ENCODE measurements at places on chromosomes 2 and 18.

GRCh38 chr2:443741-444140 is 155.8 kb upstream of the ALKAL2 start:
- no peak for DNase-seq

DNA sequence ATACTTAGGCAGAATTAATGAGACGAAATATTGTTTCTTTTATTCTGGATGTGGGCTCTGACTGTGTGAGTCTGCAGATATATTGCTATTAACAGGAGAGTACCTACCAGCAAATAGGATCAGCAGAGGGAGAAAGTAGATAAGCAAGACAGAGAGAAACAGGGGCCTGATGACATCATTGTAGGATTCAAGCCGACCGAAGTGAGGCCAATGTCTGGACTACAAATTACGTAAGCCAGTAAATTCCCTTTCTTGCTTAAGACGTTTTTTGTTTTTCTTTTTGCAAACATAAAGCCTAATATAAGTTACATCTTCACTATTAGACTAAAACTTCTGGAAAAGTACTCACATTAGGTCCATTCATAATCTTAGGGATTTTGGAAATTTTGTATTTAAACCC is 21.4 kb upstream of the PTPRM start:
- DNase-seq = no peak

DNA sequence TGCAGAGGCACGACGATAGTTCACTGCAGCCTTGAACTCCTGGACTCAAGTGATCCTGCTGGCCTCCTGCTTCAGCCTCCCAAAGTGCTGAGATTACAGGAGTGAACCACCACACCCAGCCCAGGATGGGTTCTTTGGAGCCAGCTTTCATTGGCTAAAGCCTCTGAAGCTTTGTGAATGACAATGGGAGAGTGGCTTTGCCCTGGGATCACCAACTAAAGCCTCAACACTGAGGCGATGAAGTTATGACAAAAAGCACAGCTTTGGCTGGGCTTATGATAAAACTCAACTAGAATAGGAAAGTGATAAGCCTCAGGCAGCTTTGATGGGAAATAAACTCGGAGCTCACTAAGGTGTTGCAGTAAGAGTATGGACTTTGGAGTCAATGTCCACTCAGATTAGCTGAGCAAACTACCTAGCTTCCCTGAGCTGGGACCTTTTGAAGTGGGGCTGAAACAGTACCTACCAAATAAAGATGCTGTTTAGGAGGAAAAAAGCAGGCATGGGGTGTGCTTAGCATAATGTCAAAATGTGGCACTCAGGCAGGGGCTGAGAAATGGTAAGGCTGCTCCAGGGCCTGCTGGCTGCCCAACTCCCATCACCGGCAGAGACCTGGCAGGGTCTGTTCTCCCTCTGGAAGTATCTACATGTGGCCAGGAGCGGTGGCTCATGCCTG is 4.3 kb downstream of the TMEM127 start:
- no peak for DNase-seq

GRCh38 chr2:108367014-108367413 is 10.7 kb upstream of the SULT1C4 start:
- DNase-seq = no peak

- DNase-seq = no peak
Measured at GRCh38 chr2:1976728-1977416, 232.6 kb upstream of the PXDN start.

DNA sequence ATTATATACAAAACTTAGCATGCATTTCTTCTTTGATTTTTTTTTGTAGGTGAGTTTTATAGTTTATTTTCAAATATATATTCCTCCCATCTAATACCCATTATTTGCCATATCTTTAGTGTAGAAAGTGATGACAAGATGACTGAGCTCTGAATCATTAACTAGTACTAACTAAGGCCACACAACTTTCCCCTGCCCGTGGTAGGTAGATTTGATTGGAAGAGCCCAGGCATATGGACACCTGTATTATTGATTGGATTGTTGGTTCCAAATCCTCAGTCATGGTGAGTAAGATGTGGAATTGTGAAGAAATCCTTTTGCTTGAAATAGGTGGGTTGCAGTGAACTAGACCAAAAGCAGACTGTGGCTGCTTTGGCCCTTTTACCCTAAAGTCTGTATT is 54.8 kb downstream of the ABI2 start:
- DNase-seq = no peak

GRCh38 chr2:217836901-217837491 is 165.8 kb downstream of the TNS1 start:
- no peak for DNase-seq

DNA sequence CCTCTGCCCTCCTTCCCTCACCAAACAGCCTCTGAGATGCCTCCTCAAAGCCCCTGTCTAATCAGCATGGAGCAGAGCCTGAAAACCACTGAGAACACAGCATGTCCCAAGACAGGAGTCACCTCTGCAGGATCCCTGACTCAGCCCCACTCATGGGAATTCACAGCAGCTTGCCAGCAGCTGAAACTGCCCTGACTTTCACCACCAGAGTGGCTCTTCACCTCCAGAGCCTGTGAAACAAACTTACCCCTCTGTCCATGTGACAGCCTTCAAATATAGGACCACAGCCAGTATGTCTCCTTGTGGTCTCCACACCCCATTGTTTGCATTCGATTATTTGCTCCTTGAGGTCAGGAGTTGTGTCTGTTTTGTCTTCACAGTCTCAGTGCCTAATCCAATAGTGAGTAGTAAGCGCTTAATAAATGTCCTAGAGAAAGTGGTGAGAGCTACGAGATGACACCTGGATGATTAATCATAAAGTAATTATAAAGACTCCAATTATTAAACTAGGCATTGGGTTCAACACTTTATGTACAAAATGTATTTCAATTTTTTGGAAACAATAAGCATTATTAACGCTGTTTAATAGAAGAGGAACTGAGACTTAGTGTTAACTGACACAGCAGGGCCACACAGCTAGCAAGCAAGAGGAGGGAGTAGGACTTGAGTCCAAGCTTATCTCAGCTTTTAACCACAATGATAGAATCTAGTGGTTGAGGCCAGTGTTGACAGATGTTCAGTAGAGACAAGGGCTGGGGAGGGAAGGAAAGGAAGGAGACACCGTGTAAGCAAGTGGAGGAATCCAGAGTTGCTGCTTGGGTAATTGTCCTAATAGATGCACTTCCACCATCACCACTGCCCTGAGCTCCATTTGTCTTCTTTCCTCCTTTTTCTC is 358.7 kb upstream of the TNP1 start:
- DNase-seq = no peak

DNA sequence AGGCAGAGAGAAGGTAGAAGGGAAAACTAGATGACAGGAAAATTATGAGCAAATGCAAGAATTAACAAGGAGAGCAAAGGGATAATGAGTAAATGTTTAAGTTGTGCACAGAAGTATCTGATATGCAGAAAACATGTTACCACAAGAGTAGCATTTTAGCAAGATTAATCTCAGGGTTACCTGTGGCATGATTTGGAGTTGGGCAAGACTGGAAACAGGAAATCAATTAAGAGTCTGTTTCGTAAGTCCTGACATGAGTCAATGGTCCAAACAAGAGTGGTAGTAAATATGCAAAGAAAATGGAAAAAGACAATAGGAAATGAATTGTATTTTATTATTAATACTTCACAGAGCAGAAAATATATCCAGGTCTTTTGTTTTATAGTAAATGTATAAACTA is 17.3 kb upstream of the MTX2 start:
- DNase-seq = no peak

DNA sequence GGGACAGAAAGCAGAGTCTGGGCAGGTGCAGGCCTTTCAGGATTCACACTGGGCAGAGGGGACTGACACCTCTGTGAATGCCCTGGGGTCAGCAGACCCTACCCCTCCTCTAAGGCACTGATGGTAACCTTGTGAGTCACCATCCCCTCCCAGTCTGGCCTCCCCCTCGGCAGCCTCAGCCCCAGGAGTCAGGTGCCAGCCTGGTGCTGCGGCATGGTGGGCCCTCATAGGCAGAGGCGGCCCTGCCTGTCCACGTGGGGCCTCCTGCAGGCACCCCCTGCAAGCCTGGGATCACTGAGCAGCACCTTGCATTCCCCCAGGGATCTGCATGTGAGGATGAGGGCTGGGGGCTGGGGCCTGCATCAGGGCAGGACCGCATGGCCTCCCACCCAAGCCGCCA is 4.8 kb upstream of the GPR17 start:
- no peak for DNase-seq

DNA sequence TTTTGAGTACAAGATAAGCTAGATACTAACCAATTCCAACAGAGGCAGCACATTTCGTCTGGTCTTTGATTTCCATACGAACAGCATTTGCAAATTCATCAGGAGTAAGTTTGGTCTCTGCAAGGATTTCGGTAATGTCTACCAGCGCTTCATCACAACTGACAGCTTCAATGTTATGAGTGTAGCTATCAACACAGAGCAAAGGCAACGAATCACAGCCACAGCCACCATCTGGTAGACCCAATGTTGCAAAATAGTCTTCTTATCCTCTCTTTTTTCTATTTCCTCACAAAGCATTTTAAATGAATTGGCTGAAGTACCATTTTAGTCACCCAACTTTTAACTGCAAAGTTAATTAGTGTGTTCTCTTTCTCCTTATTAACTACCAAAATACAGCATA is 68.3 kb downstream of the REV1 start:
- DNase-seq = no peak
